ENCODE measurements at places on chromosomes 2 and 18.

DNA sequence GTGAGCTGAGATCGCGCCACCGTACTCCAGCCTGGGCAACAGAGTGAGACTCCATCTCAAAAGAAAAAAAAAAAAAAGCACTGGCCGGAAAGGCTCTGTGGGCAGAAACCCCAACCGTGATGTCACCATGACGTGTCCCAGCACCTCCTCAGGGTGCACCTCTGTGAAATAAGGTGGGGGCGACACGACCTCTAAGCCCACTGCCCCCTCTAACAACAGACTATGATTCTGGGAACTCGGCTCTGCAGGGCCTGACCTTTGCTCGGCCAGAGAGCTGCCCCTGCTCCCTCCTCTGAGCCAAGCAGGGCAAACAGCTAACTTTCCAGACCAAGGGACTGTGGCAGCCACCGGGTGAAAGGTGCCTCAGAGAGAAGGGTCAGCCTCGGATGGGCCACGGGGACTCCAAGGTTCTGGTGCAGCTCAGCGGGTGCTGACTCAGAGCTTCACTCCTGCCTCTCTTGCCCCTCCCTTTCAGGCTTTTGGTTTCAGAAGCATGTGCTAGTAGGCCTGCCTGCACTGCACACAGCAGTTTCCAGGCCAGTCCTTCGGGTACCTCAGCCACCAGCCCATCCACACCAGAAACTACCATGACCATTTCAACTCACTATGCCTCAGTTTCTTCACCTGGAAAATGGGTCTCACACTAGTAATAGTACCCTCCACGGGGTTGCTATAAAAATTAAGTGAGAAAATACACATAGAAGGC is 8.0 kb downstream of the TMBIM1 start:
- peak; percentile 62 for DNase-seq

- no peak for DNase-seq
These were observed 35.6 kb upstream of the NDUFV2 start for GRCh38 chr18:9066817-9067306.

- no peak for DNase-seq
These were observed 47.6 kb upstream of the ZFP36L2 start for GRCh38 chr2:43274055-43274454.

- no peak for DNase-seq
These were observed 96.9 kb upstream of the ZNF397 start for GRCh38 chr18:35143622-35144596.

GRCh38 chr2:48932667-48933066 is 177.1 kb upstream of the LHCGR start:
- DNase-seq = no peak

DNA sequence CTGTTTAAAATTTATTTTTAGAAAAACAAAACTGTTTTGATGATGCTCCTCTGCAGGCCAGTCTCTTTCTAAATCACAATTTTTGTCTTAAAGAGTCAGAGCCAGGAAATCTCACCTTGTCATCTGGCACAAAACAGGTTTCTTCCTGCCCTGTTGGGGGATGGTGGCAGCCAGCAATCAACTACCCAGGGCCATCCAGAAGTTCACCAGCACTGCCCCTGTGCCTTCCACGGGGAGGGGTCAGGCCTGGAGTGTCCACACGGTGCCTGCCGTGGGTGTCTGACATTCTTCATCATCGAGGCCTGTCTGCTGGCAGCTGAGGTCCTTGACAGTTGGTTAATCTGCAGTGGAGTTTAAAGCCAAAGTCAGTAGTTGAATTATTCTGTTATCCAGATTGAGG is 40.0 kb upstream of the BMP10 start:
- DNase-seq = no peak

GRCh38 chr18:60020107-60020925 is 120.5 kb downstream of the PMAIP1 start:
- no peak for DNase-seq

GRCh38 chr18:23619388-23619881 is 33.1 kb upstream of the NPC1 start:
- no peak for DNase-seq

DNA sequence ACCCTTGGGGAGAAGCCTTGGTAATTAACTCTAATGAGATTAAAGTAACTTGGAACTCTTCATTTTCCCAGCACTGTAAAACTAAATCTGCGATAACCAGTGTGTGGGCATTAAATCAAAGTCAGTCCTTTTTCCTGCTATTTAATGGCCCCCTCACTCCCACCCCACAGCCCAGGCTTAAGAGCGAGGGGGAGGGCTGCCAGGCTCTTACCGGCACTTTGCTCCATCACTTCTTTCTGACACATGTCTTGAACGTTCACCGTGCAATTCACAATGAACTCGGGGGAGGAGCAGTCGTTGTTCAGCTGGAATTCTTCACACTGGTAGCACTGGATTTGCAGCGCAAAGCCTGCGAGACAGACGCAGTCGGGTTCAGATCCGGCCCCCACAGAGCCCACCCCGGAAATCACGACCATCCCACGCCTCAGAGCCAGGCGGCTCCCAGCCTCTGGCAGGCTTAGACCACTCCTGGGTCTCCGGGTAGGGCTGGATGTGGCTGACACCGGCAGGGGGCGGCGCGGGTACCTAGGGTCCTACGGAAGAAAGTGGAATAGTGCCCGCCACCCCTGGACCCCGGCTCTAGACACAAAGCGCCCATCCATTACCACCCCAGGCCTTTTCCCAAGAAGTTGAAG is 1.7 kb downstream of the LYPD1 start:
- DNase-seq = no peak

- no peak for DNase-seq
These were observed 29.8 kb downstream of the CYTIP start for GRCh38 chr2:157414050-157414449.

GRCh38 chr2:63048367-63049171 is 2.1 kb upstream of the OTX1 start:
- DNase-seq = no peak

- no peak for DNase-seq
These were observed 188.6 kb downstream of the MYCN start for GRCh38 chr2:16128746-16129610.

GRCh38 chr18:57107140-57107832 is 39.6 kb upstream of the BOD1L2 start:
- DNase-seq = no peak
